Mesendoderm (in vitro differentiated cells): ENCODE measurements at places on chromosomes 5 and 9.

DNA sequence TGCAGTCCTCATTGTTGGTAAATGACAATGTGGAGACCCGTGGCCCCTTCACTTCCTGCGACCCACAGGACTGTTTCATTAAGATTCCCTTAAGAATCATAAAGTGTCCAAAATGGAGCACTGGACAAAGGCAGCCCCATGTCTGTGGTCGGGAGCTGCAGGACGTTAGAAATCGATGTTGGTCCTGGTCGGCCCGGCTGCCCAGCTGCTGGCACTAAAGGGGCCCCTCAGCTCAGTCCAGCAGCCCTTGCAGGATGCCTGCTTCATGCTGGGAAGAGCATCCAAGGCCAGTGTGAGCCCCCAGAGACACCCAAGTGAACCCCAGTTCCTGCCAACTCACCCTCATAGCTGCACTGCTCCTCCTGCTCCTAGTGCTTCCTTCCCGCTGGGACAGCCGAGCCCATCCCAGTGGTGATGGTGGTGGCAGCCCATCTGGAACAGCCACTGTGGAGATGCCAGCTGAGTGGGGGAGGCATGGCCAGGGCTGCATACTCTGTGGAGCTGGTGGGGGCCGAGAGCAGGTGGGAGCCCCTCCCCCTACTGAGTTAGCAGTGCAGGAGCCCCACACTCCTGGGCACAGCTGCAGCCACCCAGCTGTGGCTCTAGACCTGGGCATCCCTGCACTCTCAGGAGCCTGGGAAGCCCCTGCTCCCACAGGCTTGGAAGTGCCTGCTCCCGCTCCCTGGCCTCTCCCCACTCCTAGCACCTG is 168.0 kb upstream of the IRX2 start:
- DNase-seq: no peak

DNA sequence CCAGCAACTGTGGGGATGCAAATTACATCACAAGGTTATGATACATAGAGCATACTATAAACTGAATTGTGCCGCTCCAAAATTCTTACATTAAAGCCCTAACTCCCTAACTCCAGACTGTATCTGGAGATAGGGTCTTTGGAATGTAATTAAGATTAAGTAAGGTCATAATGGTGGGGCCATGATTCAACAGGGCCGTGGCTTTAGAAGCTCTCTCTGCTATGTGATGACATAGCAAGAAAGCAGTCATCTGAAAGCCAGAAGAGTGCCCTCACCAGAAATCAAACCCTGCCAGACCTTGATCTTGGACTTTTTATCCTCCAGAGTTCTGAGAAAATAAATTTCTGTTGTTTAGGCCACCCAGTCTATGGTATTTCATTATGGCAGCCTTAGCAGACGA is 123.9 kb downstream of the FBXL17 start:
- no peak for DNase-seq

DNA sequence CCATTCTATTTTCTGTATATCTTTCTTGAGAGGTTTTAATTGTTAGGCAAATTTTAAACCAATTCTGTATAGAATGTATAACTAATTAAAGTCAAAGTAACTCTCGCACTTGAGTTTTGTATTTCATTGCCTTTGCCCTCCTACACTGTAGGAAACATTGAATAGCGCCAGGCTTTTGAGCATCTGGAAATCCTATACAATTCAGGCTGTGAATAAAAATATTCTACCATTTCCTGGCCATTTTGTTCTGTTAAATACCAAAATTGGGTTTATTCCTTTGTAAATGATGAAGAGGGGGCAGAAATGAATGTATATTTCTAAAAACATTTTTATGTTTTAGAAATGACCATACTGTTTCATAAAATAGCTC is 571.8 kb upstream of the CLINT1 start:
- no peak for DNase-seq

DNA sequence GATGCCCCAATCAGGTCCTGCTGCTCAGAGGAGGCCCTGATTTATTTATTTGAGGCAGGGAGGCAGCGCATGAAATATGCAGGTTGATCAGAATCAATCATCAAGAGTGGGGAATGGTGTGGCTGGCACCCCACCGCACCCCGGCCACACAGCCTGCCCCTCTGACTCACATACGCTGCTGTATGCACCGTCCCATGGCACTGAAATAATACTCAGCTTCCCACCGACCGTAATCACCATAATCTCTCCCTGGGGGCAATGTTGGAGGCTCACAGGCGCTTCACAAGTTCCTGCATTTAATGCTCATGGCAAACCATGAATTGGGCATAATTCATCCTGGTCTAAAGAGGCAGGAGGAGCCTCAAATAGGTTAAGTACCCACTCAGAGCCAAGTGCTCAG is 141.2 kb upstream of the TBC1D2 start:
- DNase-seq: no peak
